Activated CD4-positive, alpha-beta T cell treated with anti-CD3 and anti-CD28 coated beads, Interleukin-2, amount 50 U/mL, for 24 hours (primary cell): ENCODE measurements at places on chromosomes 4 and X.

DNA sequence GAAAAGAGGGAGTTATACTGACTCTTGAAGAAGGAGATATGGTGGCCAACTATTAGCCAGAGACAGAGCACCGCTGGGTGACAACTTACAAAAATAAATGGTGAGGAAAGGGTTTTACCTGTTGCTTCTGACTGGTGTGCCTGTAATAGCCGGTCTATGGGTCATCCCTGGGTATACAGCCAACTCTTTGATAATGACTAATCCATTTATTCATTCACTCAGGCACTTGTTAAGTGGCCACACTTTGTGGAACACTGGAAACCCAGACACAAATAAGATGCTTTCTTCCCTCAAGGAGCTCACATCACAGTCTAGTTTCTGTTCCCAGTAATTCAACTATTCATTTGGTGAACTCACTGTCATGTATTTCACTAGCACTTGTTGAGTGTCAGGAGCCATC is 13.2 kb upstream of the CAPN6 start:
- no peak for DNase-seq

DNA sequence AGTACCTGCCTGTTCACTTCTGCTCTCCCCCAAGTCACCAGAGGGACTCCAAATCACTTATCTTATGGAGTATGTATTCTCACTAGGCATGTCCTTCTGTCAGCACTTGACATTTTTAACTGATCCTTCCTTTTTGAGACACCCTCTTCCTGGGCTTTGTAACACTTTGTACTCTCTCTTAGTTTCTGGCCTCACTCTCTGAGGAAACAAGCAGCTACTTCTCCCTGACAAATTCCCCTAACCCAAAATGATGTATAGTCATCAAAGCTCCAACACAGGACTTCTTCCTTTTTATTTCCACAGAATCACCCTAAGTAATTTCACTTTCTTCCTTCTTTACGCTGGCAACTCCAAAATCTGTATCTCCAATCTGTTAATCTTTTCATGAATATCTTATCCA is 101.8 kb downstream of the ARAP2 start:
- no peak for DNase-seq

DNA sequence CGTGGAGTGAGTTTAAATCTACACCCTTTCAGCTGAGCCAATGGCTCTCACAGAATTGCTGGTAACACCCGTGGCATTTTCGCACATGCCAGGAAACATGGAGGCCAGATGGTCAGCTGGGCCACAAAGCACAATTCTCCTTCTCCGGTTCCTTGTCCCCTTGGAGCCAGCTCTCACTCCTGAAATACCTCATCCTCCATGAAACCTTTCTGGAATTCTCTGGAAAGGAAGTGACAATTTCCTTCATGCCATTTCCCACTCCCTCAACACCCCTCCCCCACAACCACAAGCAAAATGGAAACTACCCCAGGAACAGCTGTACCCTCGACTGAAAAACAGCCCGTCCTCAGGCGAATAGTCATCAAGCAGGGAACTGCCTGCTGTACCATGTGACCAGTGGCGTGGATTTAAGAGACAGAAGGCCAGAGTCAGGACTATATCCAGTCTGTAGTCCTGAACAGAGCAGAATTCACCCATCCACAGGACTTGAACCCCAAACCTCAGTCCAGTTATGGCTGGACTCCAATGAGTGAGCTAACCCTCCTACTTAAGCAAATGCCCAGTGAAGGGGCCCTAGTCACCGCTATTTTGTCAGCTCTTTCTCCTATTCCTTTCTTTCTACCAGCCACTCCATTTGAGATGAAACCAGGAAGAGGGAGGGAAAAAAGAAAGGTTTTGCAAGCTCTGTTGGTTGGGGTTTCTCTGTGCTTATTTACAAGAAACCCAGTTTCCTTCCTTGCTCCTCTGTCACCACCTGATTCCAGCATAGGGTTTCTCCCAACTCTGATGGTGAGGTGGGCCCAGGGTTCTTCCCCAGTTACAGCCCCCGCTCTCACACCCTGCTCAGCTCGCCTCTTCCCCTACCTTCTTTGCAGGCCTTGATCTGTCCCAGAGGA is 24.5 kb downstream of the ELF4 start:
- no peak for DNase-seq

- no peak for DNase-seq
These were observed 201.4 kb downstream of the AASDH start for GRCh38 chr4:56185901-56186300.

DNA sequence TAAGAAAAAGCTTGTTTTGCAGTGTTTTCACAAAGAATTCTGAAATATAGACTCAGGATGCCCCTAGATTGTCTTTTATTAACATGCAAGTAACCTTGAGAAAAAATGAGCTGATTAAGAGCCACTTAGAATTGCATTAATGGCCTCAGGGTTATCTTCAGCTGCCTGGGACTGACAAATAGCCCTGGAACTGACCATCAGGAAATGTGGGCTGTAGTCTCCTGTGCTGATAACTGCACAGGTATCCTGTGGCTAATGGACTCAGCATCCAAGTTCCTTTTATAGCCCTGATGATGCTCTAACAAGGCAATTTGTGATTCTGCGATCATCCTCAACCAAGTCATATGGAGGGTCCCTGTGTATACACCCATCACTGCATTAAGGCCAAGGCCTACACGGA is 17.0 kb downstream of the CA5B start:
- no peak for DNase-seq

DNA sequence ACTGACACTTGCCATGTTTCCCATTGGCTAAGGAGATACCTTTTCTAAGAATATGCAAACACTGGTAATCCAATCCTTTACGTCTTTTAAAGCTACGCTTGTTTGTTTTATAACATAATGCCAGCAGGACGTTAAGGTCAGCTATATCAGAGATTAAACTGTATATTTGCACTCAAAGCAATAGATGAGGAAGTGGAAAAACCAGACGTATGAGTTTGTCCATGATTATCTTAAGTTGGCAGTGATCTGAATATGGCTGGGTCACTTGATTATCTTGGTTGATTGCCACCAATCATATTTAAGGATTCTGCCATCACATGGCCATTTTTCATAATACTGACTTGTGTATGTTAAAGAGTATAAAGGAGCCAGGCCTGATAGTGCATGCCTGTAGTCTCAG is 19.4 kb downstream of the TMSB4X start:
- no peak for DNase-seq

GRCh38 chr4:114674080-114674479 is 75.5 kb downstream of the UGT8 start:
- DNase-seq: no peak

GRCh38 chrX:479273-479981 is 92.7 kb upstream of the PPP2R3B start:
- no peak for DNase-seq

- DNase-seq: no peak
These were observed 5.6 kb downstream of the TASL start for GRCh38 chrX:30572004-30572403.

DNA sequence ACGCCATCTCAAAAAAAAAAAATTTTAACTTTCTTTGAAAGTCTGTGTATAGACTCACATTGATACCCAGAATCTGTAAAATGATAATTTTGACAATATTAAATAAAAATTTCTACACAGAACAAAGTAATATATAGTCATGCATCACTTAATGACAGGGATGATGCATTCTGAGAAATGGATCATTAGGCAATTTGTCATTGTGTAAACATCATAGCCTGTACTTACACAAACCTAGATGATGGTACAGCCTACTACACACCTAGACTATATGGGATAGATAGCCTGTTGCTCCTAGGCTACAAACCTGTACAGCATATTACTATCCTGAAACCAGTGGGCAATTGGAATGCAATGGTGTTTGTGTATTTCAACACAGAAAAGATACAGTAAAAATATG is 107.7 kb downstream of the BLTP1 start:
- no peak for DNase-seq

GRCh38 chr4:155371432-155372043 is 5.2 kb downstream of the MAP9 start:
- no peak for DNase-seq

GRCh38 chr4:4427886-4428285 is 41.0 kb downstream of the NSG1 start:
- DNase-seq: no peak

DNA sequence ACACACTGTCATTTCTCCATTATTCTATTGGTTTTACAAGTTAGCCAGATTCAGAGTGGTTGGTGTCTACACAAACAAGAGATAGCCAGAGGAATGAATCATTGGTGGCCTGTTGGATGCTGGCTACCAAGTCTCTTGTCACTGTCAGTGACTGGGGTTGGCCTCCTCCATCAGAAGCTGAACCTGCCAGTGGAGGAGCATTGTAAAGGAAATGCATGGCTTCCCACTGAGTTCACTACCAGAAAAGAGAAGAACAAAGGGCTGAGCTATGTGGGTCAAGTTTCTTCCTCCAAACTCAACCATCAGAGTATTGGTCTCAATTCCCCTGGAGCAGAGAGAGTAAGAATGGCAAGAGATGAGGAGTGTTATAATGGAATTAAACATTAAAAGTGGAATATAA is 26.5 kb upstream of the ANKRD50 start:
- no peak for DNase-seq

GRCh38 chr4:117267317-117267716 is 181.9 kb upstream of the TRAM1L1 start:
- DNase-seq: no peak

- no peak for DNase-seq
These were observed 536.3 kb downstream of the INPP4B start for GRCh38 chr4:142309772-142310171.

DNA sequence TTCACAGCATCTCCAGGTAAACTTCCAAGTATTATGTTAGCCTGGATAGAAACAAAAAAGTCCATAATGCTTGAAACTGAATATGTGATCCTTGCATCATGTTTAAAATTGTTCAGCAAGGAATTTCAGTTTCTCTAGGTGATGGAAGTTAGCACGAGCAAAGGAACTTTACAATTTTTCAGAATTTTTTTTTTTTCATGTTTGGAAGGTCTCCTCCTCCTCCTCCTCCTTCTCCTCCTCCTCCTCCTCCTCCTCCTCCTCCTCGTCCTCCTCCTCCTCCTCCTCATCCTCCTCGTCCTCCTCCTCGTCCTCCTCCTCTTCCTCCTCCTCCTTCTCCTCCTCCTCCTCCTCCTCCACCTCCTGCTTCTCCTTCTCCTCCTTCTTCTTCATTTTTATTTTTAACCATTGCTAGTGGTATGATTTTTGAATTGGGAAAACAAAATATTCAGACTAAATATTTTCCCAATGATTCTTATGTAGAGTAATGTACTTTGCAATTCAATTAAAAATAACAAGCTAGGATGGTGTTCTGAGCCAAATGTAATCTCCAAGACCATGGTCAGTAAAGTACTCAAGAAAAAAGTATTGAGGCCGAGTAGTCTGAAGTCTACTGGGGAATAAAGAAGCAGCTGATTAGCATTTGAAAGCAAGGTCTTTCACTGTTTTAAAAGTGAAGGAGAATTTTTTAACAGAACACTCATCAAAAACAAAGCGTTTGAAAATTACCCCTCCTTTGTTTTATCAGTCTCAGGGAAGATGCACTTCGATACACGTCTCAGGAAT is 420.9 kb upstream of the ATOH1 start:
- no peak for DNase-seq

DNA sequence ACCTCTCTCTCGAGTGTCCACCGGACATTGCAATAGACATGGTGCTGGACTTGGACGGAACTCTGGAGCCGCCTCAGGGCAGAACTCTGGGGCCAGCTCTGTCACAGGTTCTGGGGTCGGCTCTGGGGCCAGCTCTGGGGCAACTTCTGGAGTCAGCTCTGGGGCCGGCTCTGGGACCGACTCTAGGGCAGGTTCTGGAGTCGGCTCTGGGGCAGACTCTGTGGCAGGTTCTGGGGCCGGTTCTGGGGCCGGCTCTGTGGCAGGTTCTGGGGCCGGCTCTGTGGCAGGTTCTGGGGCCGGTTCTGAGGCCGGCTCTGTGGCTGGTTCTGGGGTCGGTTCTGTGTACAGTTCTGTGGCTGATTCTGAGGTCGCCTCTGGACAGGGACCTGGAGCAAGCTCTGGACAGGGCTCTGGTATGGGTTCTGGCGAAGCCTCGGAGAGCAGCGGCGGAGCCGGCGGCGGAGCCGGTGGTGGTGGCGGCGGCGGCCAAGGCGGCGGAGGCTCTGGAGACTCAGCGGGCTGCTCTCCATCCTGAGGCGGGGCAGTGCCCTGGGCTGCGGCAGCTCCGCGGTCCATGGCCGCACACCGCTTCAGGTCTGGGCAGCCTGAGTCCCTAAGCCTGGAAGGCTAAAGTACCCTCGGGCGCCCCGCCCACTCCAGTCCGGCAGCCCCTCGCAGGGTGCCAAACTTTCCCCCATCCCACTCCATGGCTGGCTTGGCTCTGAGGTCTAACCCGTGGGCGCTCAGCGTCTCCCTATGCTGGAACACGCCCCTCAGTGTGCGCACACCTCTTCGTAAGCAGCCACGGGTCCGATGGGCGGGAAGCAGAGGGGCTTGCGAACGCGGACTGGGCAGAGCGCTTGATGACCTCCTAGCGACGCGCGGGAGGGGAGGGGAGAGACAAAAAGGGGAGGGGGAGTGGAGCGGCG is at the start of gene DGKK:
Gene DGKK (minus strand): TSS at position 723 of the 929 bp plus-strand sequence. CDS start 147 bp downstream, at position 576.
- no peak for DNase-seq

GRCh38 chrX:80879916-80880315 is 70.2 kb upstream of the BRWD3 start:
- DNase-seq: no peak

DNA sequence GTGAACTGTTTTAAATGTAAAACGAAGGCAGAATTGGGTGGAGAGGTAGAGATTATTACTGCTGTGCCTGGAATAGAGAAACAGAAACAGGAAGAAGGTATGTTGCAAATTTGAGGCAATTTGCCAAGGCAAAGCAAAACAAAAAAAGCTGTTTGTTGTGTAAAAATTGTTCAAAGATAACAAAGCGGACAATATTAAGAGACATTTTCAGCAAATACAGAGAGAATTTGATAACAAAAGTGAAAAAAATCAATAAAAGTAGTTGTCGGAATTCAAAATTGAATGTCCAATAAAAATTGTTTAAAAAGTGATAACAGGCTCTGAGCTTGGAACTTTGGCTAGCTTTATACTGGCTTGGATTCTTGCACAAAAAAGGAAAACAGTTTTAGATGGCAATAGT is 14.4 kb upstream of the SMS start:
- DNase-seq: no peak

DNA sequence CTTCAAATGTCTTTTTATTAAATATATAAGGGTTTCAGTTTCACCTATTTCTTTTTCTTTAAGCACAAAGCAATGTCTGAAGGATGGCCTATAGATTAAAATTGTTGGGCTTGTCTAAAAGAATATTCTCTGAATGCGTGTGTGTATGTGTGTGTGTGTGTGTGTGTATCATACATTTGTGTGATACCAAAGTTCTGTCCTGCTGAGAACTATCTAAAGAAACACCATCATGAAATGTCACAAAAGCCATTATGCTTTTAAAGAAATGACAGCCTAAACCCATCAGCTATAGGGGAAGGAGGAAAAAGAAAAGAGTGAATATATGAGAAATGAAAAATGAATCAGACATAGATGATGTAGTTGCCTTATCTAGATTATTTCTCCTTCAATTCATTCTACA is 1501.5 kb upstream of the TENM3 start:
- no peak for DNase-seq

GRCh38 chr4:102247041-102247440 is 98.2 kb downstream of the SLC39A8 start:
- no peak for DNase-seq

GRCh38 chrX:68827848-68828624 is 785 bp upstream of the EFNB1 start:
- peak; percentile 70 for DNase-seq

GRCh38 chr4:101065935-101066485 is 281.3 kb downstream of the PPP3CA start:
- DNase-seq: no peak
